Inflammatory macrophage (primary cell): ENCODE measurements at places on chromosomes 5 and 9.

GRCh38 chr9:82677086-82677485, 385.9 kb downstream of the RASEF start:
- DNase-seq = no peak

- no peak for DNase-seq
Observed at GRCh38 chr5:139864716-139865483, 69.3 kb downstream of the PSD2 start.

- no peak for DNase-seq
Observed at GRCh38 chr5:54988218-54988617, 2.8 kb upstream of the ESM1 start.

DNA sequence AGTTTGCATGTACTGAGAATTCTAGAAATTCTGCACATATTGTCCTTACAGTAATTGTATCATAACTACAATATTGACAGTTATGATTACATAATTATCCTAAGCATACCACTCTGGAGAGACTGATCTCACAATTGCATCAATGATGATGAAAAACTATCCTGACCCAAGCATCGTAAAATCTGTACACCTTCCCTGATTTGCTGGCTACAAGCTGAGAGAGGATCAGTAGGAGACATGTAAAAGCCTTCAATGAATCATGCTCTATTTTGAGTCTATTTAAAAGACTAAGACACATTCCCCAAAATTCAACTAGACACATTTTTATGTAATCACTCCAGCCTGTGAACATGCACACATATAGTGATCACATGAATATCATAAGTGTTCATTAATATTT, 1833.8 kb downstream of the EFNA5 start:
- DNase-seq = no peak

DNA sequence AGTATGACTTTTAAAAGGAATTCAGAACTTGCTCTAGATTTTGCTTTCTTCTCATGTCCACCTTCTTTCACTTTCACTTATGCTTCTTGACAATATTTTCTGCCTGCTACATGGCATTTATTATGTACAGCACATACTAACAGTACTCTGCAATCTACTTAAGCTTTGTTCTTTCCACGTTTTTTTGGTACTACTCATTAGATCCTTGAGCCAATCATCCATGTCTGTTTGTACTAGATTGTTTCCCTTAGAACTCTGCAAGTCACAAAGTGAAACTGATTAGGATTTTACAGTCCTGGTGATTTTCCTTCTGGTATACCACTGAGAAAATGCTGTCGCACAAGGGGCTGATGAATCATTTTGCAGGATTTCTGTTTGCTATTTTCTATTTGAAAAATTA, 78.3 kb downstream of the PARP8 start:
- no peak for DNase-seq

- no peak for DNase-seq
Observed at GRCh38 chr9:129419382-129419899, 201.5 kb downstream of the C9orf50 start.

DNA sequence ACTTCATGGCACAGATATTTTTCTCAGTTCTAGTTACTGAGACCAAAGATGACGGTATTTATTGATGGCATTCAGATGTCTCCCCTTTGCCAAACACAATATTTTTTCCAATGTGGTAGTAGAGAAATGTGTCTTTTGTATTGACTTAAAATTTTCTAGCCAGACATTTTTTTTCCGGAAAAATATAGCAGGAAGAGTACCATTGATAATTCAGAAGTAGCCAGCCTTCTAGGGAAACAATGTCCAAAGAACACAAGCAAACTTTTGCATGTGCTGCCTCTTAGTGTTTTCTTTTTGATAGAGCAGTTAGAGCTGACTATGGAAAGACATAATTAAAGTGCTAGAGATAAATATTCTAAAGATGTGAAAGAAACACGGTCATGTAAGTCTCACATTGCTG, 231.4 kb downstream of the MARCHF11 start:
- no peak for DNase-seq

GRCh38 chr9:5949103-5949699, 58.5 kb downstream of the MLANA start:
- DNase-seq = peak; percentile 61

DNA sequence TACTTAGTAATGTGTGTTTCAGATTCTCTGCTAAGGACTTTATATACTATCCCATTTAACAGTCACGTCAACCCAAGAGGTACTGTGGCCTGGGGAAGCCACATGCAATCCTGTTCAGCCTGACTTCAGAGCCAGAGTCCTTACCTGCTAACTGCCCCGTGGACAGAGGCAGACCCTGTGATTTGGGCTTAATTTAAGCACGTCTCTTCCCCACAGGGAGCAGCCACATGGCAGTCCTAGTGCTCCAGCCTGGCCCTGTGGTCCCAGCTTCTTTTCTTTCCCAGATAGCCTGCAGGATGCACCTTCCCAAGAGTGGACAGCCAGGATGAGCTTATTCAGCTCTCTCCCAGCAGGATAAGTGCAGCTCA, 71.5 kb downstream of the PDE8B start:
- no peak for DNase-seq

- no peak for DNase-seq
Observed at GRCh38 chr5:36670548-36670947, 64.1 kb downstream of the SLC1A3 start.

GRCh38 chr5:37694867-37695266, 145.0 kb downstream of the GDNF start:
- DNase-seq = no peak

- no peak for DNase-seq
Observed at GRCh38 chr5:170067152-170067551, 38.5 kb upstream of the FOXI1 start.

DNA sequence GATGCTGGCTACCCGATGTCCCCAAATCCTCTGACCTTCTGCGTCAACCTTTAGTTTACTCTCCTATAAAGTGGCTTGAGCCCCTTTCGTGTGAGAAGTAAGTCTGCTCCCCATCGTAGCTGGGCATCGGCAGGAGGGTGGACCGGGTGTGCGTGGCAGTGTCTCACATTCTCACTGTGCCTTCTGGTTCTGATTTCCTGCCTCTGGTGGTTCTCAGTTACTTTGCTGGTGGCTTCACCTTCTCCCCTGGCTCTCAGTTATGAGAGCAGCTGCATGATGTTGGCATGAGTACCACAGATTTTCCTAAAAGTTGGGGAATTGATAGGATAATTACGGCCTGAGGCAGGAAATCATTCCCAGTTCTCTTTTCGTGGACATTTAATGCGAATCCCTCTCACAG, 47.0 kb upstream of the RPS23 start:
- DNase-seq = no peak
